ENCODE measurements at places on chromosomes 12 and 14.

DNA sequence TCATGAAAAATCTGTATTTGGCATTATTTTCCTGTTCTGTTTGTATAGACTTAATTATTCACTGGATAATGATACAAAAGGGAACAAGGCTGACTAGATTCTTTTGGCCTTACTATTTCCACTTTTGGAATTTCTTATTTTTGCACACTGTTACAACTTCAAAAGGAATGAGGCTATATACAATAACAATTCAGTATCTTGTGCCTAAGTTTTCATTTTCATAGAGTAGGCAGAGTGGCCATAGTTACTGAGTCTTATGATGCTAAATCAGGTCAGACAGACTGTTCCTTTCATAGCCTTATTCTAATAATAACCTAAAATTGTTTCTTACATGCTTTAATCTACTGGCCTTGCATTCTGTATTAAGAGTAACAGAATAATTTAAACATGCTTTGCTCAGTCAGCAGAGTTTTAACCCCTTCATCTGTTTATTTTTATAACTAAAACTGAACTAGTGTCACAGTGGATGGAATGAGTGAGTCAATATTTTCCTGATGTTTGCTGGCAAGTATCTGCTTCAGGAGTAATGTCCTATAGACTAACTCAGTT lies 10.5 kb downstream of the TTC8 start:
- no peak for DNase-seq

GRCh38 chr14:22118899-22119477 lies 445.4 kb upstream of the OR4E1 start:
- DNase-seq, result no peak

DNA sequence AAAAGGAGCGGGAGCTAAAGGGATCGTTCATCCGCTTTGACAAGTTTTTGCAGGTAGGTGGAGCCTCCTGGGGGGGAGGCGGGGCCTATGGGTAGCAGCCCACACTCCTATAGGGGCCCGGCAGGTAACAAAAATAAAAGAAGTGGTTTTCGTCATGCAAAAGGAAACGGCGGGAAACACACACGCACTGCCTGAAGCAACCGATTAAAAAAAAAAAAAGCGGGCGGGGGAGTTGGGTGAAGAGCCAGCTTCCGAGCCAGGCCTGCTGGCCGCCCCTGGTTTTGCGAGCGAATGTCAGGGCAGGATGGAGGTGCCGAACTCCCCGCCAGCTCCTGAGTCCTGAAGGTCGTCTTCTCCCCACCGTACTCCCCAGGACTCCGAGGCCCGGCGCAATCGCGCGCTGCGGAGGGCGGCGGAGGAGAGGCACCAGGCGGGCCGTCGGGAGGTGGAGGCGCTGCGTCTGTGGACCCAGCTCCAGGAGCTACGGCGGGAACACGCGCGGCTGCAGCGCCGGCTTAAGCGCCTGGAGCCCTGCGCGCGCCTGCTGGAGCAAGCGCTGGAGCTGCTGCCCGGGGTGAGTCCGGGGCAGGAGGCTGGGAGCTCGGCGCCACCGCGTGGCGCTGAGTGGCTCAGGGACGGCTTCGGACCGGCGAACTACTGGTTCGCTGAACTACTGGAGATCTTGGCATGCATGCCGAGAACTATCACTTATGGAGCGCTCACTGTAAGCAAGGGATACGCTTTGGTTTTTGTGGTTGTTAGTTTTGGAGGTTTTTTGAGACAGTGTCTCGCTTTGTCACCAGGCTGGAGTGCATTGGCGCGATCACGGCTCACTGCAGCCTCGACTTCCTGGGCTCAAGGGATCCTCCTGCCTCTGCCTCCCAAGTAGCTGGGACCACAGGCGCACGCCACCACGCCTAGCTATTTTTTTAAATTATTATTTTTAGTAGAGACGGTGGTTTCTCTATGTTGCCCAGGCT lies 3.6 kb downstream of the CFAP73 start:
- DNase-seq, result peak; percentile 37

DNA sequence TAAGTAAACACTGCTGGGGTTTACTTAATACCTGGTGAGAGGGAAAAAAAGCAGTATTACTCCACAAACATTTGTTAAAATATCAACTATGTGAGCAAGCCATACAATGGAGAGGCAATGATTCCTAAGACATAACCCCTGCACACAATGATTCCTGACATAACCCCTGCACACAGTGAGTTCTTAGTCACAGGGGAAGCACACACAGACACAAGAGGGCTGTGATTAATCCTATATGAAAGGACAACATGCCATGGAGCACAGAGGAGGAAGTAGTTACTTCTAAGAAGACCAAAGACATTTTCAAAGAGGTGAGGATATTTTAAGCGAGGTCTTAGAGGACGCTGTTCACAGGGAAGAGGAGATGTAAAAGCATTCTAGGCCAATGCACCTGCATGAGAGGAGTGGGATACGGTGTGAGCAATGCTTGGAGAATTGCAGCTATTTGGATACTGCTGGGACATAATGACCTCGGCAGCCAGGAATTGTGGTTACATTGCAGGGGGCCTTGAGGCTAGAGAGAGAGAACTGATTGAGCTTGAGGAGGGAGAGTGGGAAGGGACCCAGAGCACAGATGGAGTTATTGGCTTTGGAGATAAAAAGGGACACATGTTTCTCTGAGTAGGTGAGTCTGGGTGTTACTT lies 211.9 kb downstream of the APAF1 start:
- DNase-seq, result no peak

DNA sequence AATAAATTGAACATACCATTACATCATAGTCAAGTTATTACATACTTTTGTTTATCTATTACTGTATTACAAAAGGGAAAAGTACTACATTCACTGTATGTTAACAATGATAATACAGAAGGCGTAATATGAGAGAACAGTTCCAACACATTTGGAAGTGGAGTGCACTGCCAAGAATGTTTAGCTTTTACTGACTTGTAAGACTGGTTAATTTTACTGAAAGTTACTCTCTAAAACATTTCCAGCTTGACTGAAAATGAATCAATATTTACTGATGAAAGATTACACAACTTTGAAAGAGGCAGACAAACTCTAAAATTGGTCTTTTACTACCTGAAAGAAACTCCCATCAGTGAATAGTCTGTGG lies 728.5 kb downstream of the FSCB start:
- no peak for DNase-seq

DNA sequence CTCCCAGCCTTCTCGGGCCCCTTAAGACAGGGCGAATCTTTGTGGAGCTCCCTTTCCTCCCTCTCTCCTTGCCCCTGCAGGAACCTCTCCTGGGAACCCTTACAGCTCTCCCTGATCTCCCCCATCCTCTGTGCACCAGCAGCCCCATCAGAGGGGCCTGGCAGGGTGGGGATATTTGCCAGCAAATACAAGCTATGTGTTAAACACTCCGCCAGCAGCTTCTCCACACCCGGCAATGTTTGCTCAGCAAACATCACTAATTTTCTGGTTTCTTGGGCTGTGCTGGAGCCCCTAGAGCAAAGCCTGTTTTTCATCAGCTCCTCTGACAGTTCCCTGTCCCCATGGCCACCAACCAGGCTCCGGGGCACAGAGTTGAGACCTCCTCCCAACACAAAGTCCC lies 147.5 kb upstream of the LHX5 start:
- no peak for DNase-seq

- no peak for DNase-seq
Observed at GRCh38 chr14:36509069-36509917, 10.7 kb downstream of the NKX2-1 start.

DNA sequence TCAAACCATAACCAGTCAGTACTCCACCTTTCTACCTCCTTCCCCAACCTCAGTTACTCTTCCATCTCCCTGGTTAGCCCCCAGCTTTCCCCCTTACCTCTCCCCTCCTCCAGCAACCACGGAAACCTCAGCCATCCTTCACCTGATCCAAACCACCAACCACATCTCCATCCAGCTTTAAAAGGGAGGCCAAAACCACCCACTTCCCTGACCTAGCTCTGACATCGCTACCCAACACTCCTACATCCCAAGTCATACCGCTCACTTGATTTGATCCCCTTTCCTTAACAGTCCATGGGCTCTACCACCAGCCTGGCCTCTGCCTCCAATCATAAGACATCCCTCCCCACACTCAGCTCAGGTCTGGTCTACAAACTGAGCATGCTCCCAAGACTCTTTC lies 1.5 kb downstream of the RAB35 start:
- no peak for DNase-seq

DNA sequence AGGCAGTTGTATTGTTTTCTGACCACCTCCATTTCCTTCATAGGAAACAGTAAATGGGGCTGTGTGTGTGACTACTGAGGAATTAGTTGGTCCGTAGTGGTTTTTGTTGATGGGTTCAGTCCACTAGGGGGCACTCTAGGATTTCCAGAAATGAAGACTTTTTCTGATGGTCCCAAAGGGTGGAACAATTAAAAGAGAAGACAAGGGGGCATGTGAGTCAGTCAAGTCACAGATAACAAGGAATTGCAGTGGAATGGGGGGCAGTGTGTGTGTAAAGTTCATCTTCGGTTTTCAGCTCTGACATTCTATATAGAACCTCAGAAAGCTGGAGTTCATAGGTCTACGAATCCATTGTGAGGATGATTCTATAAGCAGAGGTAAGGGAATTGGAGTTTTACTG lies 186.6 kb upstream of the OR4E1 start:
- DNase-seq, result no peak

DNA sequence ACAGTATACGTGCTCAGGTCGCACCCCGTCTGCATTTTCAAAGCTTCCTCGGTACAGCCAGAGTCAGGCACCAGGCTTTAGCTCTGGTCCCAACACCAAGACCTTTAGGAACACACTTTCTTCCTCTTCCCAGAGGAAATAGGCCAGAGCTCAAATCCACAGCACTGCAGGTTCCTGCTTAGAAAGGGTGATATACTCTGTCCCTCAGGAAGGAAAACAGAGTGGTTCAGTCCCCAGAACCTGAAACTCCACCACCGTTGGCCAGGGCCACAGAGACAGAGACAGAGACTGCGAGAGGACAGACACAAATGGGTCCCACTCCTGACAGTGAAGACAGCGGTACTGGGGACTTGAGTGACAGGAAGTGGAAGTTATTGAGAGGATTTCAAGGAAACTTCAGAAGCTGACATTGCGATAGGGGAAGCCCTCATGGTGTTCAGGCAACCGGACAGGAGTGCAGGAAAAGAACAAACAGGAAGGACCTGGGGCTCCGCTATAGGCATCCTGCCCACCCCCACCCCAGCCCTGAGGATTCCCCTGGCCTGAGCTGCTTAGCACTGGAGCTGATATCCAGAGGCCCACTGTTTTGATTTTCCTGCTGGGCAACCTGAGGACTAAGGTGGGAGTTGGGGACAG lies 5.5 kb upstream of the KRT8 start:
- no peak for DNase-seq

DNA sequence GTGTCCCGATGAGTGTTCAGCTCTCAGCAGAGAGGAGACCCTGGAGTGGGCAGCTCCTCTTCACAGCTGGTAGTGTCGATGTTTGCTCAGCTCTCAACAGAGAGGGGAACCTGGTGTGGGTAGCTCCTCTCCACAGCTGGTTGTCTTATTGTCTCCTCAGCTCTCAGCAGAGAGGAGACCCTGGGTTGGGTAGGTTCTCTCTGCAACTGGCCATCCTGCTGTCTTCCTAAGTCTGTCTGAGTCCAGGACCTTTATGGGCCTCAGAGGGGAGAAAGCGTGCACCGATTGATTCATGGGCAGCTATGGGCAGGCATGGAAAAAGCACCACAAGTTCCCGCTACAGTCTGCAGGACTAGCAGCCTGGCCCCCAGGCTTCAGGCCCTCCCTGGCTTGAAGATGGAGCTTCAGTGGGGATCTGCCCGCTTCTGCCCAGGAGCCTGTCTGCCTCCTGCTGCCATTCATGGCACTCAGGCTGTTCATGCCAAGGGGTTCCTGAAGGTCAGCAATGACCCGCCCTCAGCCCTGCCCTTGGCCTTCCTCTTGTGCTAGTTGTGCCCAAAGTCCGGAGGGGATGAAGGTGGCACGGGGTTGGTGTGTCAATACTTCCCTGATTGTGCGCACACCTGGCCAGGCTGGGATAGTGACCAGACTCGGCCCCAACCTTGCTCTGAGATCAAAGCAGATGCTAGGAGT lies 224.2 kb downstream of the KCNC2 start:
- no peak for DNase-seq

- no peak for DNase-seq
Observed at GRCh38 chr12:84070292-84070691, 842.3 kb downstream of the SLC6A15 start.

DNA sequence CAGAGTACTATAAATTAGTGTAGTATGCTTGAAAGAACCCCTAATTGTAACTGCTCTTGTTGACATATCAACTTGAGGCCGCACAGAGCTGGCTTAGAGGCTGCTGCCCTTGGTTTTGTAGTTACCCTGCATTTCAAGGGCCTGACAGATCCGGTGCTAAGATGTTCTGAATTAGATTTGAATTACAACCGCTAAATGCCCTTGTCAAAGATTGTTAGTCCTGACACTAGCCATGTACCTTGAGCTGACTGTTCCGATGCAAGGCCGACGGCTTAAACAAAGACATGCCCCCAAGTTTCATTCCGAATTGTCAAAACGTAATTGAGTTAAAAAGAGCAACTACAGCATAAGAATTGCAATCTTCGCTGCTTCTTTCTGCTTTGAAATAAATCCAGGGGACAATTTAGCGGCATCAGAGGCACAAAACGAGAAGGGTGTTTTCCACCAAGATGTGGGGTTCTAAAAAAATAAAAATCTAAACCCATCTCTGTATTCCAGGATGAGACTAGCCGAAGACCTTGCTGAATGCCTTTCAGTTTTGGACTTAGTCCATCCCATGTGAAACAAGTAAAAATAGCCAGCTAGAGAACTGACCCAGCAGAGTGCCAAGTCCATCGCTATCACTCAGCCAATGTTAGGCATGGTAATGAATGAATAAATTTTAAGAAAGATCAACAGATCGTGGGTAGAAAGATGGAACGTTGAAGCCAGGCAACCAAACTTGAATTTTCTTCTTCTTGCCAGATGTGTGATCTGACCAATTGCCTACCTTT lies 148.7 kb downstream of the DICER1 start:
- DNase-seq, result no peak

DNA sequence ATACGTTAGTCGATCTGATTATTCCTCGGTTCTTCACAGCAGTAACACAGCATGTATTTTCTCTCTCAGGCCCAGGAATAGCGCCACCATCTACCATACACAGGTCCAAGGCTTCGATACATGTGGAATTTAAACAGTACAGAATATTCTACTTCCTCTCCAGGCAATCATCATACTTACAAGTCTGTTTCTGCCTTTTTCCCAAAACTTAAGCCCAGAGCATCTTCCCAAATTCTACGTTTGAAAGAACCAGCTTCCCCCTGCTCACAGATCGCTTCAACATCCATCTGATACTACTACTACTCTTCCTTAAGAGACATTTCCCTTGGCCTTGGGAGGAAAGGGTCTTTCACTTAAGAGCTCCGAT lies 626 bp downstream of the TXNDC16 start:
- DNase-seq, result no peak

DNA sequence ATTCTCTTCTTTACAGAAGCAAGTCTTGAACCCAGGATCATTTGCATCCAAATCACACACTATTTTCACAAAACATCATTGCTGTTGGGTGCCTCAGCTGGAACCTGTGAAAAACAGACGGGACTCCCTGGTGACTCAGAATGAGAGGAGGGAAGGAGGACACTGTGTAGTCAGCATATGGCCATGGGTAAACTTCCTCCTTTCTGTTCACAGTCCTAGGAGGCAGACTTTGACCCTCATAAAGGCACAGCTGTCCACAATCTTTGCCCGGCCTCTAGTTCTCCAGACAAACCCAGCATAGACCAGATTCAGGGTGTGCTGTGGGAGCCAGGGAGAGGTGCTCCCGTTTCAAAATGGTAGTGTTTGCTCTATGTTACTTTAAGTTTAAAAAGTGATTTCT lies 62.0 kb downstream of the DYRK2 start:
- no peak for DNase-seq
